ENCODE measurements at places on chromosomes 6 and 20.

- DNase-seq: no peak
Observed at GRCh38 chr6:72672906-72673305, 51.0 kb downstream of the KCNQ5 start.

GRCh38 chr20:39813190-39813829 lies 851.2 kb downstream of the DHX35 start:
- DNase-seq: no peak

GRCh38 chr20:48932375-48932941 lies 10.9 kb downstream of the ARFGEF2 start:
- no peak for DNase-seq

DNA sequence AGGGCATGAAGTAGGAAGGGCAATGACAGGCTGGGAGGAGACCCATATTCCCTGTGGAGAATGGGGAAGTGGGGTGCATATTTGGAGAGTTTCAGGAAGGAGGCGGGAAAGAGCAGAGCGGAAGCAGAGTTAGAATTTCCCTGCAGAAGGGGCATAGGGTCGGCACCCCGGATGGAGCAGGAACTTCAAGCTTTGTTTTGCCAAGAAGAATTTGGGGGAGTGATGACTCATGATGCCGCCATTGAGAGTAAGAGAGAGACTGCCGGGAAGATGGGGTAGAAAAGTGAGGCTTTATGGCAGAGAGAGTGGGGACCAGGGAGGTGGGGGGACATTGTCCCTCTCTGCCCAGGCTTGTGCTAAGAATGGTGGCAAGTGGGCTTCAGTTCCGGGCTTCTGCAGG lies 50.3 kb upstream of the EPB41L1 start:
- DNase-seq: no peak

GRCh38 chr20:48002517-48002970 lies 217.3 kb upstream of the SULF2 start:
- DNase-seq: no peak

GRCh38 chr6:143034689-143035334 lies 25.9 kb upstream of the AIG1 start:
- DNase-seq: no peak

DNA sequence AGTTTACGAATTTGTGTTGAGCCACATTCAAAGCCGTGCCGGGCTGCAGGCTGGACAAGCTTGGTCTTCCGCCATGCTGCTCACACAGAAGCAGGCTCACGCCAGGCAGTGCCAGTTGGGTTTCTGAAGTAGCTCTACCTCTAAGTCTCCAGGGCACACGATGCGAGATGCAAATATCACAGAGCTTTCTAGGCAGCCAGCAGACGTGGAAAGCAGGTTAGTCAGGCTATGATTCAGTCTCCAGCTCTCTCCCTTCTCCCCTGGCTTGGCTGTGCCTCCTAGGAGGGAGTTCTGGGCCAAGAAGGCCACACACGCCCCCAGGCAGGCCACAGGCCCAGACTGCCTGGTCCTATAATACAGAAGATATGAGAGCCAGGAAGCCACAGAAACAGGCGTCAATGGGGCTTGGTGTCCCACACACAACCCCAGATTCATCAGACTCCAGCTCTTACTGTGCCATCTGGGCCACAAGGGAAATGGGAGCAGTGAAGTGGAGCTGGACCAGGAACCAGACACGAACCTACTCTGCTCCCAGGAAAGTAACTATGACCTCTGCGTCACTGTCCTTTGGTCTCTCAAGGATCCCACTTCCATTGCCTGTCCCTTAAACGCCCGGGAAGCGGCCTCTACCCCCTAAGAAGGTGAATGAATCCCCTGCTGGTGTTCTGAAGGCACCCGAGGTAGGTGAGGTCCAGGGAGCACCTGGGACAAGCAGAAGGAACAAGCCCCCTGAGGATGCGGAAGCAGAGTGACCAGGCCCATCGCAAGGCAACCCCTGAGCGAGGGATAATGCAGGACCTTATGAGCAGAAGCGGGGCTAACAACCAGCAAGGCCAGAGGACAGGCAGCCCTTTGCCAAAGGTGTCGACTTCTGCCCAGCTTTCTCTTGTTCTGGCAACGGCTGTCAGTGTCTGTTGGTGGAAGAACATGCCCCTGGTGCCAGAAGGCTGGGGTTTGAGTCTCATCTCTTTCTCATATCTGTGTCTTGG lies 61.2 kb downstream of the GFOD1 start:
- DNase-seq: no peak

DNA sequence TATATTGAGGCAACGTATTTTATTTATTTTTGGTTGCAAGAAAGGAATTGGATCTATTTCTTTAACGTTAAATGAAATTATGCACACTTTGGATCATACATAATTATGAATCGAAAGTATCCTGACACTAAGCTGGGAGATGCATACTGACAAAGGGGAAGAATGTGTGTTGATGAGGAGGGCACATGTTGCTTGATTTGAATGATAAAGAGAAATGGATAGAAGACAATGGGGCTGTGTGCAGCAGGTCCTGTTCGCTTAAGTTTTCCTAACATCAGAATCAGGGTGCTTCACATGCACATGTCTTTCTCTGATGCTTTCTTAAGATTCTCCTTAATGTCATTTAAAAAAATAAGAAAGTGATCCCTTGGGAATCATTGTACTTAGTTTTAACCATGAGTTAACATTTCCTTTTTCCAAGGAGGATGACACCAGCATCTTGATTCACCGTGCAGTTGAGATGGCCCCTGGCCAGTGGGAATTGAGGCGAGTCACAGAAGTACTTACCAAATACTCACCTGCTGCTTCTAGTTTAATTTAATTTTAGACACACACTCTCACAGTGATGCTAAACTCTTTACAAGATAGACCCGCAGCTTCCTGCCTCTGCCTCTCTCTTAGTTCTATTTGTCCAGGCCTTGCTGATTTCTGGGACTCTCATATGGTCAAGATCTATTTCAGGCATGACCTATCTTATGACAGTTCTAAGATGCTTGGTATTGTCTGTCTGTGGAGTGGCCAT lies 116.5 kb downstream of the CLIC5 start:
- no peak for DNase-seq

DNA sequence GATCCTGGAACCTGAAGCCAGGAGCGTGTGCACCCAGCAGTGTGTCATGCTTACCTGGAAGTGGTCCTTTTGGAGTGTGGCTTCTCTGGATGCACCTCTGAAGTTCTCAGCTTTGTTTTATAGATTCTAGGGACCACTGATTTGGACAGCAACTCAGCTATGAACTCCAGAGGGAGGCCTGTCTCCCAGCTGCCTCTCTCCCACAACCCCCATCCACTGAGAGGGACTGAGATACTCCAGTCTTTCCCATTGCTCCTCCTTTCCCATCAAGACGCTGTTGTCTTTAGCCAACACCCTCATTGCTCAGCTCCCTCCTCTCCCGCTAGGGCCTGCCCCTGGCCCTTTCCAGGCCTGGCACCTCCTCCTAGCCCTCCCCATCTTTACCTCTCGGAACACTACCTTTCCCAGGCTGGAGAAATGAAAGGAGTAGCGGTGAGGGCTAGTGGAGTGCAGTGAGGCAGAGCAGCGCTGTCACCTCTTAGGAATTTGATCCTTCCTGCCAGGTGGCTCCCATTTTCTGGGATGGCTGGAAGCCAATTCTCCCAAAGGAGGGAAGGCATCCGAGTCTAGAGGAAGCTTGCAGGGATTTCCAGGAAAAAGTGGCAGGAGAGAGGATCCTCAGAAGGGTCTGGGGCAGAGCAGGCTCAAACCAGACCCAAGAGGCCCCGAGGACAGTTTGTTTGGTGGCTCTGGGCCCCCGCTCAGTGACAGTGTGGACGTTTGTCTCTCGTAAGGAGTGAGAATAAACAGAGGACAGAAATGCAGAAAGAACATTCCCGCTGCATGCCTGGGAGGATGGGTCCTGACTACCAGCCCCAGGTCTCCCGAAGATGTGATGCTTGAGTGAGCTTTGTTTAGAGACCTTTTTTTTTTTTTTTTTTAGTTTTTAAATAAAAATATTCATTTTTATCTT lies at the start of gene LRRN4:
Gene LRRN4 (minus strand): TSS at position 285 of the 913 bp plus-strand sequence. CDS start 1,261 bp downstream, outside the sequence.
- DNase-seq: no peak

DNA sequence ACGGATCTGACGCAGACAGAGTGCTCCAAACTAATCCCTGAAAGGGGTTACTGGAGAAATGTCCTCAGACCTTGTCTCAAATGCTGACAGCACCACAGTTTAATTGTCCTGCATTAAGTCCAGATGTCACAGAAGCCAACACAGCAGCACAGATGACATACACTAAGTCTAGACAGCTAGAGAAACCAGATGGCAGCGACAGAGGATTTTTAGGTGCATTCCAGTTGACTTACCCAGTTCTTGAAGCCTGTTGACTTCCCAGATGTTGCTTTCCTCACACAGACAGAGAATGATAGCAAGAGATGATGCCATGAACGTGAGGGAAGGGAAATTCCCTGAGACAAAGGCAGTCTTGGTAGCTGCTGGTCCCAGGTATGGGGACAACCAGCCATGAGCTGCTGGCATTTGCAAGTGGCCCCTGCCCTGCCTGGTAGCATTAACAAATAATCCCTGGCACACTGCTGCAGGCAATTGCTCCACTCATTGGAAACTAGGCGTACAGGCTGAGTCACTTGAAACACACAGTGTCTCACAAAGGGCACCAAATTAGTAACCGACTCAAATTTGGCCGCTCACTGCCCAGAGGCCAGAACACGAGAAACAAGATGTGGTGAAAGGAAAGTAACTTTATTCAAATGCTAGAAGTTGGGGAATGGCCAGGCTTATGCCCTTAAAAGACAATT lies 52.2 kb downstream of the ADGB start:
- DNase-seq: no peak

- DNase-seq: no peak
Observed at GRCh38 chr6:21823371-21823770, 229.8 kb downstream of the SOX4 start.

DNA sequence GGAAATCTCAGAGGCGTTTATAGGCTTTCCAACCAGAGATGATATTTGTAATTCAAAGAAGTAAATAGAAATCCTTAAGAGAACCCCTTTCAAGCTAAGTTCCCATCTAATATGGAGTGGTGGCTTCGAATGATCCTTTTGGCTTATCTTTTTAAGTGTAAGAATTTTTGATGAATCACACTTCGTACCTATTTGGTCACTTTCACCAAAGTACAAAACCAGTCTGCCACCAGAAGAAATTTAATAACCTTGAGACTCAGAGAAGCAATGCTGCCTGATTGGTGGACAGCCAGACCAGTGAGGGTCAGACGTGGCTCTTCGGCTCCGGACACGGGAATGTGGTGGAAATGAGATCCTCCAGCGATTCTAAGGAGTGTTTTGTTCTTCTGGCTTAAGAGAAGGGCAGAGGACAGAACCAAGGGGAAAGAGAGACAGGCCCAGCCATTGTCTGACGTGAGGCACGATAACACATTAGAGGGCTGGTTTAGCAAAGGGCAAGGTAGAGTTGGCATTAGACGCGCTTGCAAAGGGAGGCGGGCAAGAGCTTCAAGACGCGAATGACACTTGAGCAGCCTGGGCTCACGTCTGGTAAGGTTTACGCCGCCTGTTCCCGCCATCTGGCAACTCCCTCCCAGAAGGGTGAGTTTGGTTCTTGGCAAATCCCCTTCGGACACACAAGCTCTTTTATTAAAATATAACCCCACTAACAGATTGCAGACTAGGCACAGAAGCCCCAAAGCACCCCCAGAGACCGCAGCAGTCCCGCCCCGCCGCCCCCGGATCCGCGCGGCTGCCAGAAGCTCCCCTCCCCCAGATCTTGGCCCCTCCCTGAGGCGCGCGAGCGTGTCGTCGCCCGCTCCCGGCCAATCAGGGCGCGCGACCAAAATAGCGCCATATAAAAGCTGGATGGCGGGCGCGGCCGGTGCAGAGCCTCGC lies 50.0 kb upstream of the EZR start:
- DNase-seq: peak; percentile 66

- no peak for DNase-seq
Observed at GRCh38 chr20:41133709-41134361, 3.5 kb upstream of the PLCG1 start.

- no peak for DNase-seq
Observed at GRCh38 chr6:85674604-85675003, 31.9 kb upstream of the SYNCRIP start.

Measured in retinal pigment epithelial cell (primary cell).